ENCODE measurements at places on chromosomes 1 and 21. TPM values are rescaled to one million over a fixed set of nuclear protein-coding genes. Genes with fewer than 3 reads are reported as not detected.

- no peak for DNase-seq
These were observed 66.8 kb upstream of the RAB4A start for GRCh38 chr1:229203991-229204632.

KLHDC9 gene
- total RNA-seq = 2.1 TPM

GRCh38 chr1:204633665-204634064 is 51.9 kb downstream of the LRRN2 start:
- DNase-seq = no peak

CD1E gene
- total RNA-seq = not detected

DNA sequence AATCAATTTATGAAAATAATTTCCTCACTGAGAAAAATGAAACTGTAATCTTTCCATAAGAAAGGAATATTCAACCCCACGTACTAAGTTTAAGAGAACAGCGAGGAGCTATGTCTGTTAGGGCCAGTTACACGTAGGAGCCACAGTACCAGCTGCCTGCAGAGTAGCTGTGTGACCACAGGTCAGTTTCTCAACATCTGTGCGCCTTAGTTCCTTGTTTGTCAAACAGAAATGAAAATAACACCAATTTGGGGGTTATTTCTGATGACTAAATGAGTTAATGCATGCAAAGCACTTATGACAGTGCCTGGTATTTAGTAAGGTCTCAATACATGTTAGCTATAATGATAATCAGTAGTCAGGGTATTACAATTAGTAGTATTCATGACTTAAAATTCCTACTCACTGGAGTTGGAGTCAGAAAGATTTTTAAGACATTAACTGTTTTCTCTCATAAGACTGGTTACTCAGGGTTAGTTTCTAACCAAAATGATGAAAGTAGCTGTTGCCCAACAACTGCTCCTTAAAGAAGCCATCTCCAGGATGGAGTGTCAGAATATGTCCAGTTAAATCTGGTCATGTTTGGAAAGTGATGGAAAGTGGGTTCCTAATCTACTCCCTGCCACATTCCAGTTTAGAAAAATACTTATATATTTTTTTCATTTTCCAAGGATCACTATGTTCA is 85.8 kb upstream of the ZNF648 start:
- DNase-seq = no peak

DNA sequence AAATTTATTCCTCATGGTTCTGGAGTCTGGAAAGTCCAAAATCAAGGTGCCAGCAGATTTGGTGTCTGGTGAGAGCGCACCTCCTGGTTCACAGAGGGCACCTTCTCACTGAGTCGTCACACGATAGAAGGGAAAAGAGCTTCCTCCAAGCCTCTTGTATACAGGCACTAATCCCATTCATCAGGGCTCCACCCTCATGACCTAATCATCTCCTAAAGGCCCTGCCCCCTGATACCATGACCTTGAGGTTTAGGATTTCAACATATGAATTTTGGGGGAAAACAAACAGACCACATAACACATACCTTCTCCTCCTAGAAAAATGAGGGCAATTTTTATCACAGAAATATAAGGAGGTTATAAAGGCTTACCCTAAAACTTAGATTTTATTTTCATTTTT is 88.0 kb upstream of the NFIA start:
- no peak for DNase-seq

MIGA1 gene
- total RNA-seq = 15.8 TPM

RHEX gene
- 28.1 TPM for total RNA-seq

CLDN17 gene
- not detected for total RNA-seq

GRCh38 chr1:236207569-236207968 is 65.2 kb downstream of the GPR137B start:
- no peak for DNase-seq

NID1 gene
- 59.3 TPM for total RNA-seq

WNT3A gene
- not detected for total RNA-seq

DNA sequence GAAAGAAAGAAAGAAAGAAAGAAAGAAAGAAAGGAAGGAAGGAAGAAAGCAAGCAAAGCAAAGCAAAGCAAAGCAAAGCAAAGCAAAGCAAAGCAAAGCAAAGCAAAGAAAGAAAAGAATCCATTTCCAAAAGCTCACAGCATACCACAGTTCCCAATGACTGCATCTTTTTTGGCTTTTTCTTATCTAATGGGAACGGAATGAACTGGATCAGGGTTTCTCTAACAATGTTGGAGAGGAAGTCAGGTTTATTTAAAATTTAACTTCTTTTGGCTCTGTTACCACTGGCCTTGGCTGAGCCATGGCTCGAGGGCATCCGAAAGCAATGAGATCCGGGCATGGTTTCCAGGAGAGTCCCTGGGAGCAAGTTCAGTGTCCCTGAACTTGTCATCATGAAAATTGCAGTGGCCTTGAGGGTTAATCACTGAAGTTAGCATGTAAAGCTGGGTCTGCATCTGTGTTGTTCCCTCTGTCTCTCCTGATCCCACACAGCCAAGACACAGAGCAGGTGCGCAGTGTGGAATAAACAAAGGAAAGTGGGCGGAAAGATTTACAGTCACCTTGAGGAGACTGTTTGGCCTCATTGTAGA is 34.6 kb upstream of the CTPS1 start:
- DNase-seq = no peak

ZNF683 gene
- not detected for total RNA-seq

VASH2 gene
- total RNA-seq = 0.85 TPM

PLEKHN1 gene
- 0.47 TPM for total RNA-seq

UMODL1 gene
- not detected for total RNA-seq

ZMYND12 gene
- 1.9 TPM for total RNA-seq

- no peak for DNase-seq
These were observed 7.1 kb downstream of the RNPEP start for GRCh38 chr1:201989354-201990128.

DNA sequence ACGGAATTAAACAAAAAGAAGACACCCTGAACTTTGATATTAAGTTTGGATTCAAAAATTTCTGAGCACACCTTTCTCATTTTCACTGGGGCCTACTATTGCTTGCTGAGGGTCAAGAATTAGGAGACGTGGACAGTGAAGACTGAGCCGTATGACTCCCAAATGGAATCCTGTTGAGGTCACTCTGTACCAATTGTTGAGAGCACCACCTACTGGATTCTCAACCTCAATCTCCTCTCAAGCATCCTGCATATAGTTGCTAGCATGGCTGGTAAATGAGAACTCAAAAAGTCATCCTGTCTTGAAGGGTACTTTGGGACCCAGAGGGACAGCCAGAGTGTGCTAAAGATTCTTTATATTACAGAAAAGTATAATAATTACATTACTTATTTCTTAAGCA is 20.2 kb upstream of the MTR start:
- DNase-seq = no peak

OLIG2 gene
- not detected for total RNA-seq

CYP4B1 gene
- total RNA-seq = 48.0 TPM

GRCh38 chr1:117710710-117711109 is 104.9 kb downstream of the TENT5C start:
- DNase-seq = no peak

- DNase-seq = peak; percentile 34
These were observed 74.1 kb upstream of the JUN start for GRCh38 chr1:58857680-58858673.

Measured in Peyer's patch (tissue), 4 donors.